ENCODE measurements at places on chromosomes 4 and X.

DNA sequence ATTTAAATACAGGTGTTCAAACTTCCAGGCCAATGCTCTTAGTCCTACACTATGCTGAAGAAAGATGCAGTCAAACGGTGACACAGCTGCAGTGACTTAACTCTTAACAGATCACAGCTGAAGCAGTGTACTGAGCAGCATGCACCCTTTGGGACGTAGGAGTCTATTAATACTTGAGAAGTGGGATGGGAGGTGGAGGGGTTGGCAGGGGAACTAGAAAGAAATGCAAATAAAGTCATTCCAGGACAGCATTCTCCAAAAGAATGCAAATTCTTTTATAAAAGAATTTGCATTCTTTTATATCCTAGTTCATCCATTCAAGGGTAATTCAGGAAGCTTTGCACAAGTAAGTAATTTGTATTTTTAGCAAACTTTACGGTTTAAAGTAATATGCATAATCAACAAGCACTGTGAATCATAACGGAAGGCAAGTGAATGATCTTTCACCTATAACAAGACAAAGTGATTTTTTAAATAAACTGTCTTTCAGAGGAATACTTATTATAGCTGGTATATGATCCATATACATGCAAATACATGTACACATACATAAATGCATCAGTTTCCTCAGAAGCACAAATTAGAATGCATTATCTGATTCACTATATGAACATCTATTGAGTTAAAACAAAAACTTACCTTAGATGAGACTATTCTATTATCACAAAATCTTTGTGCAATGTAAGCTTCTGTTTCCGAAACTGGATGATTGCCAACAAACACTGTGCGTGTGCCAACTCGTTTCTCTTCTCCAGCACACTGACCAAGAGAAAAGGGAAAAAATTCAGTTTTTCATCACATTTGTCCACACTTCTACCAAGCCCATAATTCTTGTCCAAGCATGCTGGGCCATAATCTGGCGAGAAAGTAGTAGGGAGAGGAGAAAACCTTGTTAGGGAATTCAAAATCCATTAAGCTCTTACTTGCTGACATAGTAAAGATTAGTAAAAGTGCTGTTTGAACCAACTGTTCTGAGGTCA, 106.5 kb downstream of the ATP11C start:
- no peak for DNase-seq

GRCh38 chr4:185797018-185797417, 15.0 kb downstream of the SORBS2 start:
- no peak for DNase-seq

GRCh38 chr4:78691971-78692821, 84.0 kb upstream of the BMP2K start:
- DNase-seq, result no peak

GRCh38 chr4:1233641-1234308, 15.2 kb downstream of the CTBP1 start:
- no peak for DNase-seq

- no peak for DNase-seq
Observed at GRCh38 chr4:34974313-34974680, 1270.0 kb downstream of the ARAP2 start.

- no peak for DNase-seq
Observed at GRCh38 chr4:139605516-139605915, 49.5 kb upstream of the SETD7 start.

DNA sequence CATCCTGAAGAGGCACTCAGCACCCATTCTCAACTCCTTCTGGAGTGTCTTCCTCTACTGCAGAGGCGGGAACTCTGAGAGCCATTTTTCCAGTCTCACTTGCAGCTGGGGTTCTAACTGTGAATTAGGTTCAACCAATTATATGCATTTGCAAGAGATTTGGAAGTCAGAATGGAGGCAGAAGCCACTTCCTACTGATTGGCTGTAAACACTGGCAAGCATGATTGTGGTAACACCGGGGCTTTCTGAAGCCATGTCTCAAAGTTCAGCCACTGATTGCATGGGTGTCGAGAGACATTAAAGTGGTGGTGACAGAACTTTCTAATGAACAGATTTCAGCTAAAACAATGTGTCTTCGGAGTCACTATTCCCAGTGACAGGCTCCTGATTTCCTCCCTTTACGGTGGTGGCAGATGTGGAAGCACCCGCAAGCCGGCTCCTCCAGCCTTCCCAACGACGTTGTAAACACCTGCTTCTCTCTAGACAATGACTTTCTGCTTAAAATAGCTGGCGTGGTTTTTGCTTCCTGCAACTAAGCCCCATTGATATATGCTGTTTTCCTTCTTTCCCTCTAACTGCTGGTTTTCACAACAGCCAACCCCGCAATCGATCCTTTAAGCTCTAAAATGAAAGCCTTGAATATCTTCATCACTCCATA, 92.0 kb downstream of the IRF2 start:
- DNase-seq, result no peak

- no peak for DNase-seq
Observed at GRCh38 chr4:143021384-143021783, 163.3 kb upstream of the USP38 start.

DNA sequence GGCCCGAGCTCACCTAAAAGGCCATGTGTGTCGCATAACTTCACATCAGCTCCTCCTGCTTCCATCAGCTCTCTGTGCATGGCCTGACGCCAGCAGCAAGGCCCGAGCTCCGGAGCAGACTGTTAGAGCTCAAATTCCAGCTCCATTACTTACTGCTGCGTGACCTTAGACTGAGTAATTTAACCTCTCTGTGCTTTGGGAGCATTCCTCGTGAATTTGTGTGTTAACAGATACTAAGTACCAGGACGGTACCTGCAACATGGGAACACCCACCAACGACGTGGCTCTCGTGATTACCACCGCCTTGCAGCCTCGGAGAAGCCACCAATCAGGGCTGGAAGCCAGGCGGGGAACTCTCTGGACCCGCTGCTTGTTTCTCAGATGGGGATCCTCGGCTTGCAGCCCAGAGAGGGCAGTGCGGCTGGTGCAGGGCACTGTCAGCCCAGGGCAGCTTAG, 12.9 kb downstream of the LETM1 start:
- DNase-seq, result no peak

DNA sequence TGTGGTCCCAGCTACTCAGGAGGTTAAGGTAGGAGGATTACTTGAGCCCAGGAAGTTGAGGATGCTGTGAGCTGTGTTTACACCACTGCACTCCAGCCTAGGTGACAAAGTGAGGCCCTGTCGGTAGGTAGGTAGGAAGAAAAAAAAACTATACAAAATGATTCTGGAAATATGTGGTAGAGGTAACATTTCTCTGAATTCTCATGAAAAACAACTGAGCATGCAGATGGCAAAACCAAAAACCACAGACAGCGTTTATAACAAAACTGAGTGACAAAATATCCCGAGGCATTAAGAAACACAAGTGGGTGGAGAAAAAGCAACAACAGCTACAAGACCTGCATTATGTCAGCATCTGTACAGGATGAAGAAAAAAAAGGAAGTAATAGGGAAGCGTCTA, 211.7 kb downstream of the DLG3 start:
- DNase-seq, result no peak

DNA sequence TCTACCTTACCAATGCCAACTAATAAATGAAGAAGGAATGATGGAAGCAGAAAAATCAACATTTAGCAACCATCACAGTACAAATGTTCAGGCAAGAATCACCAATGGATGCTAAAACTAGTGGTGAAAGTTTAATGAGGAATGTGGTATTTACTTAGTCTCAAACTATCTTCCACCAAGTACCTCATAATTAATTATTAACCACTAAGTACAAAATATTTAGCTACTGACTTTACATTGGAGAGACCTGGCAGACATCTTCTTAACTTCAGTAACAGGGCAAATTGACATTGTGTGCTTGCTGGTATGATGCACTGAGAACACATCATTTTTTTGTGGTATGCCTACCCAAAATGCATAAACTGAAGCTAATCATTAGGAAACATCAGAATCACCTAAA, 82.4 kb downstream of the DLG3 start:
- DNase-seq, result no peak

GRCh38 chrX:37745835-37746217, 34.0 kb upstream of the CYBB start:
- no peak for DNase-seq

Data from T-helper 9 cell (primary cell).